Fibroblast of lung (primary cell): ENCODE measurements at places on chromosomes 6 and 20. TPM values are rescaled to one million over a fixed set of nuclear protein-coding genes. Genes with fewer than 3 reads are reported as not detected.

DNA sequence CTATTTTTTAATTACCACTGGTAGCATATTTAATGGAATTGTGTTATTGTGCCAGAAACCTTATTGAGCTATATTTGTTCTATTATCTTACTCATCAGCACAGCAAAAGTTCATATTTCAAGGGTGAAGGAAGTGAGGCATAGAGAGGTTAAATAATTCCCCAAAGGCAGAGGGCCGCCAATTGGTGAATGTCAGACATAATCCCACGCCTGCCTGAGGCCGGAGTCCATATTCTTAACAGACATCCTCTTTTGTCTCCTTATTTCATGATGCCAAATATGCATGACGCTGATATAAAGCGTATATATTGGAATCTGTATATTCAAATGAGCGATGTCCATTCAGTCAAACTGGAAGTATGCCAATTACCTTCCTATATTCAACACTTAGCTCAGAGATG, 505.0 kb upstream of the SLC35B3 start:
- no peak for DNase-seq

DNA sequence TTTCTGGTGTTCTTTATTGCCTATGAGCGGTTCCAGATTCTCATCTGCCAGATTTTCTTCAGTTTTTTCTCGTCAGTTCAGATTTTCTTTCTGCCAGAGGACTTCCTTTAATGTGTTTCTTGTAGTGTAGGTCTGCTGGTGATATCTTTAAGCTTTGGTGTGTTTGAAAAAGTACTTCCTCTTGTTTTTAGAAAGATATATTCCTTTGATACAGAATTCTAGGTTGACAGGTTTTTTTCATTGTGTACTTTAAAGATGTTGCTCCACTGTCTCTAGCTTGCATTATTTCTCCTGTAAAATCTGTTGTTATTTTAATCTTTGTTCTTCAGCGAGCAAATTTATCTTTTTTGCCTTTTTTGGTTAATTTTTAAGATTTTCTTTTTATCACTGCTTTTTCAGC, 36.9 kb downstream of the ASXL1 start:
- DNase-seq, result no peak

DNA sequence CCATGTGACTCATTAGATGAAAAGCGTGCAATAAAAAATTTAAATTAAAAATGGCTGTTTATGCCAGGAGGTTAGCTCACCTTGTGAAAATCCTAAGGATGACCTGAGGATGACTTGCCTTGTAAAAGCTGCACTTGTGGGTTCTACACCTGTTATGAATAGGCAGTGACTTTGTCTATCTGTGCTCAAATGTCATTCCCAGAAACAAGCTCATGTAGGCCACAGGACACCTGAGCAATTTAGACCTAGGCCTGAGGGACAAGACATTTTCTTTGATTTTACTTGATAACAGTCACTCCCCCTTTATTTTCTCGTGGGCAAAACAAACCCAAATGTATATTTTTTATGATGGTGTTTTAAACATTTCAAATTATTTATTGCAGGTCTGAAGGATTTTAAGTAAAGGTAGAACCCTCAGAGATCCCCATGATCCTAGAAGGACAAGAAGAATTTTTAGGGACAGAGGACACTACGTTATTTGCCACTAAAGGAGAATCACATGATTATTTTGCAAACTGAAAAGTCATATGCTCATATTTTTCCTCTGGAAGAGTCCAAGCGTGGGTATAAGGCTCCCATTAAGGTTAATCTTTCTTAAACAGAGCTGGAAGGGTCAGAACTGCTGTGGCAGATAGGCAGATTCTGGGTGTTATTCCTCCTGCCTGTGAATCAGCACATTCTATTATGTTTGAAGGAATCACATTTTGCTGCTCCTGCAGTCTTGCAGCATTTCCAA, 277.5 kb upstream of the MAN1A1 start:
- DNase-seq, result no peak

DNA sequence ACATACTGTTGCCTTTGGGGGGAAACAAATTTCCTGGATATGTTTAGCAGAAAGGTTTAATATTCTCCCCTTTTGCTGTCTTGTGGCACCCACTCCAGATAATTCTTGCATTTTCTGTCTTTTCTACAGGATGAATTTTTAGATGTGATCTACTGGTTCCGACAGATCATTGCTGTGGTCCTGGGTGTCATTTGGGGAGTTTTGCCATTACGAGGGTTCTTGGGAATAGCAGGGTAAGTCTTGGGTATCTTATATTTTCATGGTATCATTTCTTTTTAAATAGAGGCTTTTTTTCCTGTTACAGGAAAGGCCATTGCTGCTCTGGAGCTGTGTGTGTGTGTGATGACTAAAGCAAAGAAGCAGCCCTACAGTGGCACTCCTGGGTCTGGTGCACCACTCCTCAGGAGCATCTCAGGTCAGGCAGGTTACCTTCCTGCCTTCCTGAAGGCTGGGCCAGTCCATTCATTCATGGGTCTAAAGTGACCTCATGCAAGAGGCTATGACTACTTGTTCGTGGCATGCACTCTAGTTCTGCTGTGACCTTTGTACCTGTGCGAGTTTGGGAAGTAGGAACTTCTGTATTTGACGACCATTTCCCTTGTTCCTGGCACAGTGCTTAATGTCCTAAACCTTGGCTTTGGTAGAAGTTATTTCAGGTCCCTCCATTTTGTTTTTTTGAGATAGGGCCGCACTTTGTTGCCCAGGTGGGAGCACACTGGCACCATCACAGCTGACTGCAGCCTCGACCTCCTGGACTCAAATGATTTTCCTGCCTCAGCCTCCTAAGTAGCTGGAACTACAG, 2.2 kb downstream of the RAB5IF start:
- no peak for DNase-seq

GRCh38 chr6:31821301-31822035, 6.1 kb upstream of the HSPA1B start:
- peak; percentile 48 for DNase-seq

DNA sequence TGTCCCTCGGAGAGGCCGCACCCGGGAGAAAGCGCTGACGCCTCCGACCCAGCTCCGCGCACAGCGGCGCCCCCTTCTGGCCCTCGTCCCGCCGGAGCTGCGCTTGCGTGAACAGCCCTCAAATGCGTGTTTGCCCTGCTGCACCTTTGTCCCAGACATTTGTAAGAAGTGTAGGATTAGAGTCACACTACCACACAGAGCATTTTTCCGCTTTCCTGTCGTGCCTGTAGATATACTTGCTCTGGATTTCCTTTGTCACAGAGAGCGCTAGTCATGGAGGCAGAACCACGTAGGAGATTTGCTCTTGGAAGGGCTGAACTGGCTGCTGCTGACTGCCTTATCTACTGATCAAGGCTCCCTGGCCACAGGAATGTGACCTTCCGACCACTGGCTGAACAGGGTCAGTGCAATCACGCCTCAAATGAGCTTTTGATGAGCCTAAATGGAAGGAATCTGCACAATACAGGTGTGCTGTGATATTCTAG, 62.3 kb downstream of the PAX1 start:
- DNase-seq, result no peak

BTNL2 gene
- not detected in 2 replicates for total RNA-seq

FAXC gene
- total RNA-seq, result 0.17 and 0.51 TPM in 2 replicates

SLC17A1 gene
- total RNA-seq, result not detected in 2 replicates
